ENCODE measurements at places on chromosomes 16 and 17. TPM values are rescaled to one million over a fixed set of nuclear protein-coding genes. Genes with fewer than 3 reads are reported as not detected.

DPH1 gene
- 20.2 TPM for total RNA-seq

RBFOX1 gene
- not detected for total RNA-seq

DNA sequence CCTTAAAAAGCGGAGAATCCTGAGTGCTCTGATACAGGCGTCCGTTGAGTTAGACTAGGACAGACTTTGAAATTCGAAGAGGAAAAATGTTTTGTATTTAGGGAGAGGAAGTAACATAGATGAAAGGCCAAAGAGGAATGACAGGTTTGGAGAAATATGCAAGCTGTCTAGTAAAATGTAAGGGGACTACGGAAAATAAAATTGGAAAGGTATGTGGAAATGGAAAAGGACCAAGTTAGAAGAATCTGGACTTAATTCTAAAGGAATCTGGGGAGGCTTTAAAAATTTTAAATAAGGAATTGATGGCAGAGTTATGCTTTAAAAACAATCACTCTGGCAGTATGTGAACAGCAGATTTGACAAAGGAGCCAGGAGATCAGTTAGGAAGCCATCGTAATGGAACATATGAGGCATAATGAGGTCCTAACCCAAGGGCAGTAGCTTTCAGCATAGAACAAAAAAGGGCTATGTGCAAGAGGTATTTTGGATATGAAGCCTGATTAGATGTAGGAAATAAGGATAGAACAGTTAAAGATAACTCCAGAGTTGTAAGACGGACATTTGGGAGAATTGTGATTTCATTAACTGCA lies 38.3 kb downstream of the CYB561 start:
- peaks cover 1% of the 10 kb centered on the region for H3K27me3 ChIP-seq
- H3K27ac ChIP-seq = no peak overlapping the region
- H3K4me3 ChIP-seq = no peak overlapping the region
- no peaks in the 10 kb centered on the region for H3K4me1 ChIP-seq

GRCh38 chr16:74465281-74465680 lies 44.0 kb upstream of the CLEC18B start:
- H3K36me3 ChIP-seq = peaks cover 47% of the 10 kb centered on the region
- peaks cover 19% of the 10 kb centered on the region for H3K4me1 ChIP-seq
- no peak overlapping the region for H3K4me3 ChIP-seq
- no peak for DNase-seq

Measured in GM12878 (cell line).